ENCODE measurements at places on chromosomes 7 and 10.

DNA sequence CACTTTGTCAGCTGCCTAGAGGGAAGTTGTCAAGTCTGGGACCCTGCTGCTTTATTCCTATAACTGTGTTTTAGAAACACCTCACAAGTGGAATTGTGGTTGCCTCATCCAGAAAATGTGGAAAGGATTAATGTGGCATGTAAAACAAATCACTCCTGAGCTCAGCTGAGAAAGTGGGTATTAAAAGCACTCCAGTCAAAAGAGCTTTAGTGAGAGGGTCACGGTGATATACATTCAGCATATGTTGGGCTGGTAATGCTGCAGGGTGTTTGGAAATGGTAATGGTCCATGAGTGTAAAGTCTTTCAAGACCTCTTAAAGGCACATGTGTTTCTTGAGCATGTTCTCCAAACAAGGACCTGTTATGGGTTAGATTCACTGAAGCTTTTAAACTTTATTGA lies 318.2 kb upstream of the MEOX2 start:
- DNase-seq, result no peak

GRCh38 chr7:22546769-22547168 lies 46.8 kb upstream of the STEAP1B start:
- DNase-seq, result no peak

DNA sequence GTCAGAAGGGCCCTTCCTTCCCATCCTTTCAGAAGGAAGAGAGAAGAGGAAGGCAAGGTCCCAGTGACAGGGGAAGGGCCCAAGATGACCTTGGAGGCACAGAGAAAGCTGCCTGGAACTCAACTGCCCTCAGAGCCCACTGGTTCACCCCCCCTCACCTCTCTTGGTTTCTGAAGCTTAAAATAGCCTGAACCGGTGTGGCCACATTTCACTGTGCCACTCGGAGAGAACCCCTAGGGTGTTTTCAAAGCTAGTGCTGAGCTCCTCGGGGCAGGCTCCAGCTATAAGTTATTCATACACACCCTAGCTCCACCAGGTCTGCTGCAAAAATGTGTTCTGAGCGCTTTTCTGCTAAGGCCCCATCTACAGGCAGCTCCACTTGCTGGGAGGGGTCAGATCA lies 60.9 kb upstream of the ADRB1 start:
- no peak for DNase-seq

DNA sequence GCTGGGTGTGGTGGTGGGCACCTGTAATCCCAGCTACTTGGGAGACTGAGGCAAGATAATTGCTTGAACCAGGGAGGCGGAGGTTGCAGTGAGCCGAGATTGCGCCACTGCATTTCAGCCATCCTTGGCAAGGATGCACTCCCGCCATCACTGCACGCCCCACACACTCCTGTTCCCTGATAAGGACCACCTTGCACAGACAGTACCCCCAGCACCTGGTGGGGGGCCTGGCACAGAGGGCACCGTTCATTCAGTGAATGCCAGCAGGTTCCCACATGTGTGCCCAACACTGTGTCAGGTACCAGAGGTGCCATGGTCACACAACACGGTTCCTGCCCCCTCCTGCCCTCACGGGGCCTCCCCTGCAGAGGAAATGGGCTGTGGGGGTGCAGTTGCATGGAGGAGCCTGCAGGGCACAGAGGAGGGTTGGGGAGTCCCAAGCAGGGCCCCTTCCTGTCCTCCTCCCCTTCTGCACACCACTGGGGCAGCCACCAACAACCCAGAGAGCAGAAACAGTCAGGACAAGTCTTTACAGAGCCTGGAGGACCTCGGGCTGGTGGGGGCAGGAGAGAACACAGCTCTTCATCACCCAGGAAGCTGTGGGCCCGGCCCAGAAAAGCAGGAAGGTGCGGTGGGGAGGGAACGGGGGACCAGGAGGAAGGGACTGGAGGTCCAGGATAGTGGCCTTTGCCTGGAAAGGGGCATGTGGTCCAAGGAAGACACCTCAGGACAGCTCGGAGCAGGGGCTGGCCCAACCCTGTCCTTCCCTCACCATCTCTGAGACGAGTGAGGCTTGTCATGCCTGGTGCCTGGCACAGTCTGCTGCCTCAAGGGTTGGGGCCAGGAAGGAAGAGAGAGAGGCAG lies 7.1 kb downstream of the CRYGN start:
- DNase-seq, result no peak

- DNase-seq, result no peak
Observed at GRCh38 chr7:77931841-77932240, 133.3 kb downstream of the PHTF2 start.

DNA sequence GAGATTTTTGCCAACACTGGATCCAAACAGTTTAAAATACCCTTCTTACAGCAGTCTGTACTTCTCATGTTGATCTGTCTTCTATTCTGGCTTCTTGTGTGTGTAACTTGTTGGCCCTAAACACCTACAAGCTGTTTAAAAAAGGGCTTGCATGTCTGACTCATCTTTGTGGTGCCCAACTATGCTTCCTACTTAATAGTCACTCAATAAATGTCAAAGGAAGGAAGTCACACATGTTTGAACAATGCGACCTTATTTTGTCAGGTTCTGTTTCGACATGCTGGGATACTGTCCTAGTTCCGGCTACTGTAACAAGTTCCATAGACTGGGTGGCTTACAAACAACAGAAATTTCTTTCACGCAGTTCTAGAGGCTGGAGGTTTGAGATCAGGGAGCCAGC lies 9.4 kb upstream of the GRK5 start:
- no peak for DNase-seq

DNA sequence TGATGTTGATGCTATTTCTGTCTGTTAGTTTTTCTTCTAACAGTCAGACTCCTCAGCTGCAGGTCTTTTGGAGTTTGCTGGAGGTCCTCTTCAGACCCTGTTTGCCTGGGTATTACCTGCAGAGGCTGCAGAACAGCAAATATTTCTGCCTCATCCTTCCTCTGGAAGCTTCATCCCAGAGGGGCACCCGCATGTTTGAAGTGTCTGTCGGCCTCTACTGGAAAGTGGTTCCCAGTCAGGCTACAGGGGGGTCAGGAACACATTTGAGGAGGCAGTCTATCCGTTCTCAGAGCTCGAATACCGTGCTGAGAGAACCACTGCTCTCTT lies 13.3 kb upstream of the CYP3A5 start:
- DNase-seq, result no peak

- DNase-seq, result peak; percentile 53
Observed at GRCh38 chr10:96395931-96396877, 37.4 kb upstream of the OPALIN start.

DNA sequence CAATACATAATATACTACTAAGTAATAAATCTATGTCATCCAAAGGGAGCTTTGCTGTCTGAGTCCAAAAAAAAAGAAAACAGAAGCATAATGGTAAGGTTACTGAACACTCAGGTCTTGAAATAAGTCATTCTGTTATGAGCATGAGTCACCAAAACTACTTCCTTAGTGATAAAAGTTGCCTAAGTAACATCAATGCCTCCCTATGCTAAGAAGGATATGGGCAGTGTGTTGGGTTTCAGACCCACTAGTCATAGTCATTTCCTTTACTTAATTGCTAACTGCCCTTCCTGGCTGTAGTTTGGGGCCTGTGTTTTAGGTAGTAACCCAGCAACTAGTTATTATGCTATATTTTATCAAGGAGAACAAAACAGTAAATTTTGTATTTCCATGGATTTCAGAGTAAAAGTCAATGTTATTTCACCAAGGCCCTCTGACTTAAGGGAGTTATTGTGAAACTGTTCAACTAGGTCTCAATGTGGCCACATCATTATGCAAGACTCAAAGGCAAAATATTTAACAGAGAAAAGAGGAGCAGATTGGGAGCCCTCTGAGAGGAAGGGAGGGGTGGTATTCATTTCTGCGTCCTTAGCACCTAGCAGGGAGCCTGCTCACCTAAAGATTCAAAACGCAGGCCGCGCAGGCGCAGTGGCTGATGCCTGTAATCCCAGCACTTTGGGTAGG lies 11.7 kb upstream of the VIM start:
- no peak for DNase-seq

- DNase-seq, result no peak
Observed at GRCh38 chr7:109757713-109758112, 1188.0 kb downstream of the DNAJB9 start.

Data from colonic mucosa (tissue), 4 donors.